Foreskin keratinocyte (primary cell): ENCODE measurements at places on chromosomes 12 and 14.
A peak's percentile ranks its signal among the peaks of the same experiment; 100 is the strongest.

- DNase-seq = peak; percentile 60
Observed at GRCh38 chr14:96362071-96362964, 823 bp downstream of the ATG2B start.

DNA sequence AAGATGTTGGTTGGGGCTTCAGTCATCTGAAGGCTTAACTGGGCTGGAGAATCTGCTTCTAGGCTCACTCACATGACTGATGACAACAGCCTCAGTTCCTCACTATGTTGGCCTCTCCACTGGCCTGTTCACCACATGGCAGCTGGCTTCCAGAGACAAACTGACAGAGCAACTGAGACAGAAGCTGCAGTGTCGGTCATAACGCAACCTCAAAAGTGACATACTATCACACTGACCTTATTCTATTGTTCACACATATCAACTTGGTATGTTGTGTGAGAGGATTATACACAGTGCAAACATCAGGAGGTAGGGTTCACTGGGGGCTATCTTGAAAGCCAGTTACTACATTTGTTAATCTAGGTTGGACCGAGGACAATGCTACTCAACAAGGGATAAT lies 92.9 kb downstream of the PAWR start:
- DNase-seq = no peak

- DNase-seq = peak; percentile 84
Observed at GRCh38 chr14:31884776-31885379, 192.2 kb upstream of the ARHGAP5 start.

DNA sequence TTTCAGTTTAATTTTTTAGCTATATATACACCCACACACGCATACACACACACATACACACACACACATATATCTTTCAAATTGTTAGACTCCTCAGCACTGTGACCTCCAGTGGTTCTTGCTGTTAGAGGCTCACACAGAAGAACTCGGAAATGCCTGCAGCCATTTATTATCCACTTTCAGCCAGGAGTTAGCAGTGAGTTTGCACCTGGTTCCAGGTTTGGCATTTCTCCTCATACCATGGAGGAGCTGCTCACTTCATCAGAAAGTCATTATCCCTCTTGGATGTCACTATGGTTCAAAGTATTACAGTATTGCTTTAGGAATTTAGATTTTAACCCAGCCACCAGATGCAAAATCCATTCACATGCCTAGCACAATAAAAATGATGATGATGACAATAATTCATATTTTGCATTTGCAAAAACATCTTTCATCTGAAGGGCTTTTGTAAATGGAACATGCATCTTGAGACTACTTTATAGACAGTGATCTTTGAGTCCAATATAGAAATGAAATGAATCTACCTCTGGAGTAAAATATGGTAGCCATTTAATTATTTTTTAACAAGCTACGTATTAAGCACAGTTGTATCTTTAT lies 42.3 kb downstream of the NPAS3 start:
- no peak for DNase-seq

DNA sequence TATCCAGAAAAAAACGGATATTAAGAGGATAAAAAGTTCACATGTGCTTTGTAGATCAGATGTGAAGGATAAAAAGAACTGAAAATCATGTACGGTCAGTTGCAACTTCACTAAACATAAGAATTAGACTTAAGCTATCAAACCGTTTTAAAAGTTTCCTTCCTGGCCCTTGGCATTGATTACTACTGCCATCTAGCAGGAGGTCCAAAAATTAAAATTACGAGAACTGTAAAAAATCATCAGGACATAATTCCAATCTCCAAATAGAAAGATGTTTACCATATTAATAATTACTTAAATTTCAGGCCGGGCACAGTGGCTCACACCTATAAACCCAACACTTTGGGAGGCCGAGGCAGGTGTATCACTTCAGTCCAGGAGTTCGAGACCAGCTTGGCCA lies 7.9 kb downstream of the WDR89 start:
- DNase-seq = no peak

DNA sequence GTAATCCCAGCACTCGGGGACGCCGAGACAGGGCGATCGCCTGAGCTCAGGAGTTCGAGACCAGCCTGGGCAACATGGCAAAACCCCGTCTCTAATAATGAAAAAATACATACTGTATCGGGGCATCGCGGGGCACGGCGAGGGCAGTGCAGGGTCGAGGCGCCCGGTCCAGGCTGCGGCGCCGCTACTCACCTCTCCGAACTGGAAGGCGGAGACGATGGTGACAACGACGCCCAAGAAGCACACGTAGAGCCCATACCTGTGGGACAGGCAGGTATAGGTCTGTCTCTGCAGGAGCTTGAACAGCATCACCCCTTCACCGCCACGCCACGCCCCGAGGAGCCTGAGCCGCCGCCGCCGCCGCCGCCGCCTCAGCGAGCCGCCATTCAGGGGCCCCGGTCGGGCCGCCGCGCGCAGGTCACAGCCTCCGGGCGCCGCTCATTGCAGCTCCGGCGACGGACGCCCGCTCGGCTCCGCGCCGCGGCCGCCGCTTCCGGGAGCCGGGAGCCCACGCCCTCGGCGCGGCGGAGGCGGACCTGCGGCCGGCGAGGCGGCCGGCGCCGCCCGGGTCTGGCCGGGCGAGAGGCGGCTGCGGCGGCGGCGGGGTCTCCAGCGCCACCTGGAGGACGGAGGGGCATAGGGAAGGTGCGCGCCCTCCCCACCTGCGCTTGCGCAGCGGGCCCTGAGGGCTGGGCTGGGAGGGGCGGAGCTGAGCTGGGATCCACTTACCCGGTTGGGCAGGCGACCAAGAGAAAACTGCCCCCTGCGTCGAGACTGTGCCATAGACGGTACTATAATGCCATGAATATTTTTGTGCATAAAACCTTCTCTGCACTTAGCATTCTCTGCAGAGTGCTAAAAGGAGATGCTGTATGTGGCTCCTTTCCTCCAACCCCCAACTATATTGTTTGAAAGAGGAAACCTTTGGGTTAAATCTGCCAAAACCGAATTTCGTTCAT lies at the start of gene GNPTAB:
TSS of gene GNPTAB (minus strand) at position 593 of the 959 bp plus-strand sequence. CDS start at position 309, 284 bp downstream.
- peak; percentile 50 for DNase-seq

DNA sequence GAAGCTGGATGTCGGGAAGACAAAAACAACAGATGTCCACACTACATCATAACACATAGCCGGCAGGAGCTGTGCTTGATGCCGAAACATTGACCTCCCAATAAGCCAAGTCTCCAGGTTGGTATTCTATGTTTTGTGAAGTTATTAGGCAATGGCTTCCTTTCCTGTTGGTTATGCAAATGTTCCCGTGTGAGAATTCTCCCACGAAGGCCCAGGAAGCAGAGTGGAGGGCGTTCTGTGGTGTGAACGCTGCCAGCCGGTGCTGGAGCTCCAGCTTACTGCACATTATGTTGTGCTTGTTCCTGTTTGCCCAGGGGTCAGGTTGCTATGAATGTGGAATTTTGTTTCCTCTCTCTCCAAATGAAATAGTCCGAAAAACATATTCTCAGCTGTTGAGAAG lies 156.4 kb upstream of the HMGA2 start:
- DNase-seq = no peak

GRCh38 chr12:41073633-41074472 lies 114.3 kb upstream of the PDZRN4 start:
- DNase-seq = no peak

DNA sequence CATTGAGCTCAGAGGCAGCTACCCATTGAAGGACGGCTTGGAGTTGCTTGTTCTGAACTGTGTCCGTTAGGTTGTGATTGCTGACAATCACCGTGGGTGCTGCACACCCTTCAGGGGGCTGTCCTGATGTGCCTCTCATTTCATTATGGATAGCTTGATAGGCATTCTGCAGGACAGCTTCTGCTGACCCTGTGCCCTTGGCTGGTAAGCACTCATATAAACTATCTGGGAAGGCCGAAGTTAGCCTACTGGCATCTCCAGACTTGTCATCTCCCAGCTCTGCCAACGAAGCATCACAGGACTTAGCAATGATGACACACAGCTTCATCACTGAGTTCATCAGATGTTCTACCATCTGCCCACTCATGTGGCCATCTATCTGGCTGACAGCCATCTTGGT lies 22.3 kb downstream of the AKAP3 start:
- no peak for DNase-seq

GRCh38 chr14:24086193-24086955 lies 7.7 kb upstream of the PCK2 start:
- no peak for DNase-seq

DNA sequence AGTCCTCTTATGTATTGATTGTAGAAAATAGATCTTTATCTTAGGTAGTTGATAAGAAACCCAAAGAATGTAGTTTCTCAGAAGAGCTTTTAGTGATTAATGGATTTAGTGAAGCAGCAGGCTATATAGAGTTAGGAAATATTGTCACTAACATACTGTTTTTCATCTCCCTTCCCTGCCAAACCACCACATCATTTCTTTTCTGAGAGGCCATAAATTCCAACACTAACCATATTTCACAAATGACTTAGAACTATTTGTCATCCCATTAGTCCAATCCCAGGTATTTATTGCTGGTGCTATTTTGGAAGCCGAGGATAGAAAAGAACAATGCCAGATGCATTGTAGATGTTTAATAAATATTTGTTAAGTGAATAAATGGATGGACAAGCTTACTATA lies 185.7 kb downstream of the KICS2 start:
- DNase-seq = no peak

DNA sequence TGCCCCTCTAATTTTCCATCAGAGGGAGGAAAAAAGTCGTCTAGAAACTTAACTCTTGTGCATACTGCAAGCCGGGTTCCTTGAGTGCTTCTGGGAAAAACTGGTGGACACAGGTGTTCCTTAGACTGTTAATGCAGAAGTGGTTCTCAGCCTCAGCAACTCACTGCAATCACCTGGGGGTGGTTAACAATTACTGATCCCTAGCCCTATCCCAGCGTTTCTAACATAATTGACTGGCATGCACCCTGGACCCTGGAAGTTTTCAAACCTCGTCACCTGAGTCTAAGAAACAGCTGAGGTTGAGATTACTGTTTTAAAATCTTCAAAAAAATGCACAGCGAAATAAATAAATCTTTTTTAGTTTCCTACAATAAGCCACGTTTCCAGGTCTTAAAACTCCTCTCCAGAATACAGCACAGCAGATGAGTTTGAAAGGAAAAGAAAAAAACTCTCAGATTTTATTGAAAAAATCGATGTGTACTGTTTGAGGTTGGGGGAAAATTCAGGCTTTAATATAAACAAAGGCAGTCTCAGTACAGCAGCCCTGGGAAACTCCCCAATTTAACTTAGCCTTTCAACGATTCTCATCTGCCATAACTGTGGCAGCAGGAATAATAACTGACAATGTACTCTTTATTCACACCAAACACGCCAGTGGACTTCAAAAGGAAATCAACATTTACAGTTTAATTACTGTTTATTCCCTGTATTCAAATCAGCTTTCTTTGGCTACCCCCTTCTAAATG lies 45.4 kb downstream of the PHLDA1 start:
- DNase-seq = no peak

DNA sequence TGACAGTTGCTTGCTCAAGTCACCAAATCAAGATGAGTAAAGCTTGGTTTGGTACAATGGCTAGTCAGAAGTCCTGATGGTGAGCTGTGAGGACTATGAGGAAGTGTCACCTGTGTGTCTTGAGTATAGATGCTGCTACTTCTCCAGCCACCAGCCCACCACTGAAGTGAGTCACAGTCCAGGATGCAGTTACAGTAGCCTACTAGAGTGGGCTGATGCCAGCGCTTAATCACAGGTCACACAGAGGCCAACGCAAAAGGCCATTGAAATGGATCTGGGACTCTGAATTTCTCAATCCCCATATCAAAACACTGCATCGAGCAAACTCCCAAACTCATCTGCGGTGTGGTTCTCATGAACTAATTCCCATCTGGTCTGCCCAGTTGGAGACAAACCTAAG lies 223.1 kb downstream of the ANO6 start:
- no peak for DNase-seq

DNA sequence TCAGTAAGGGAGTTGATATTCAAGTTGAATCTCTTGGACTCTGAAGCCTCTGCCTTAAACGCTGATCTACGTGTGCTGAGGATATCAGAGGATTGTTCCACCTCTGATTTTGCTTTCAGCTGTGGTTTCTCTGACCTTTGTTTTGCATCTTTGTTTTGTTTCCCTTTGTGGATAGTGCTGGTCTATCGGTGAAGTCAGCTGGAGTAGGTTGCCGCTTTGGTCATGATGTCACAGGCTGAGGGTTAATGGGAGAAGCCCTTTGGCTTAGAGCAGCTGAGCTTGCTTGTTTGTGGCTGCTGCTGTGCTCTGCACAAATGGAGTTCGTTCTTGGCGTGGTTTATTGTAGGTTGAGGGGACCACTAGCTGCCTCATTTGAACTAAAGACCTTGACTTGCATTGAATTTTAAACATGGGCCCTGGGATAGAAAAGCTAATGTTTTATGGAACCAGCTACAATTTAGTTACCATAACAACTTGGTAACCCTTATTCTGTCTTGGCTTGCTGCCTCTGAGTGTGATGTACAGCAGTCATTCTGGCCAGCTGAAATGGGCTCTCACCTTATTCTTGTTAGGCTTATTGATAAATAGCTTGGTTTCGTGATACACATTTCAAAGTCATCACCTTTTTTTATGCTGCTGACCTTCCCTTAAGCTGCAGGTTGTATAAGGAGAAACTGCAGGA lies 284.5 kb upstream of the E2F7 start:
- no peak for DNase-seq

- DNase-seq = no peak
Observed at GRCh38 chr12:58980768-58981167, 60.5 kb upstream of the LRIG3 start.

- peak; percentile 31 for DNase-seq
Observed at GRCh38 chr14:81529391-81529790, 4.3 kb downstream of the SEL1L start.

GRCh38 chr12:15532364-15532977 lies 210.2 kb downstream of the PTPRO start:
- DNase-seq = peak; percentile 37

DNA sequence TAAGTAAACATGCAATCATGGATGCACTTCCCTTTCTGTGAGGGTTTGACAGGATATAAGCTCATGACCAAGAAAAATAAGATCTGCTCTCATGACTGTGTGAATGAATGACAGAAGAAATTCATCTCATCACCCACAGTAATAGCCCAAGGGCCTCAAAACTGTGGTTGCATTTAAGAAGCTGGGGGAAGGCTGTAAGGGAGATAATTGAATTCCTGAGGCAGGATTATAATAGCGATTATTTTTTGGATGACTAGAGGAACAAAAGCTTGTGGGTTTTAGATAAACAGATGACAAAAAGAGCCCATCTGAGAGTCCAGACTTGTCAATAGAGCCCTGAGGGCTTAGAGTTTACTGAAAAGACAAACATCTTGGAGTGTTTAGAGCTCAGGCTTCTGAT lies 161.2 kb downstream of the NTF3 start:
- DNase-seq = no peak

- DNase-seq = no peak
Observed at GRCh38 chr12:11089246-11089645, 2.9 kb downstream of the TAS2R43 start.

- no peak for DNase-seq
Observed at GRCh38 chr12:110705309-110705708, 16.4 kb upstream of the HVCN1 start.

DNA sequence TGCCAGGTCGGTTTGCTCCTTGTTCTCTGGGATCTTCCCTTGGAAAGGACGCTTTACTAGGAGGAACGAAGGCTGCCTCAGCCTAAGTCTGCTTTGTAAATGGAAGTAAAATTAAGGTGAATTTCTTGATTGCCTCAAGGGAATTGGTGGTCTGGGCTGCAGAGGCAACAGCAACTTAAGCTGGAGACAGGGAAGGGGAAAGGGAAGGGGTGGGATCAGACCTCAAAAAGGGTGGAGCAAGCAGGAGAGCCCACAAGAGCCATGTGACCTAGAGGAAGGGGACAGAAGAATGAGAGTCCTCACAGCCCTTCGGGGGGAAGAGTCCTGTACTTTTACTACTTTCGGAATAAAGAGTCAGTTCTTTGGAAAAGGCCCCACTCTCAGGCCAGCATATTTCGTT lies 147.9 kb downstream of the PPM1H start:
- no peak for DNase-seq

GRCh38 chr12:45663455-45663854 lies 66.1 kb upstream of the ARID2 start:
- no peak for DNase-seq
